ENCODE measurements at places on chromosomes 13 and 19.
A peak's percentile ranks its signal among the peaks of the same experiment; 100 is the strongest.

- no peak for DNase-seq
Observed at GRCh38 chr13:34502011-34502410, 440.1 kb upstream of the NBEA start.

GRCh38 chr19:39365531-39365930, 23.3 kb downstream of the SAMD4B start:
- DNase-seq = no peak

DNA sequence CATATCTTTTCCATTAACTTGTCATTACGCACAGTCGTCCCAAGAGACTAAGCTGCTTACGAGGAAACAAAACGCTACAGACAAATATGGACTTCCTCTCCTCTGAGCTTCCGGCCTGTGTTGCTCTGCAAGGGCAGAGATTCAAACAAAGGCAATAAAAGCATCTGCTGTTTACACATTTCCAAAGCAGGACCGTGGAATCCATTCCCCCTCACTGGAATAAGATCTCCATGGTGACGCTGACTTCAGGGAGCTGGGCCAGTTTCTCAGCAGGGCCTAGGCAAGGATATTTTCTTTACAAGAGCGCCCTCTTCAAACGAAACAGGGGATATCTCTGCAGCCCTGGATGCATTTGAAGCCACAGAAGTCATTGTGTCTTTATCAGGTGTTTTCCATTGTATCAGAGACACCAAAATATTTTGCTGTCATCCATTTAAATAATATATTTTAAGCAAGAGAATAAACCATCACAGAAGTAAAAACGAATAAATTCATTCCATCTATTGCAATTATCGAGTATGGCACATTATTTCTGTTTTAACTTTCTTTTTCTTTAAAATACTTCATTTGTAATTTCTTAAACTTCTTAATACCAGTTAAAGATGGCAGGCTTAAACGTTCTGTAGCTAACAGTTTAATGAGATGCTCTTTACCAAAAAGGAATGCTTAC, 177.5 kb downstream of the DCLK1 start:
- DNase-seq = peak; percentile 90

- DNase-seq = no peak
Observed at GRCh38 chr19:45574526-45574925, 10.1 kb downstream of the OPA3 start.

DNA sequence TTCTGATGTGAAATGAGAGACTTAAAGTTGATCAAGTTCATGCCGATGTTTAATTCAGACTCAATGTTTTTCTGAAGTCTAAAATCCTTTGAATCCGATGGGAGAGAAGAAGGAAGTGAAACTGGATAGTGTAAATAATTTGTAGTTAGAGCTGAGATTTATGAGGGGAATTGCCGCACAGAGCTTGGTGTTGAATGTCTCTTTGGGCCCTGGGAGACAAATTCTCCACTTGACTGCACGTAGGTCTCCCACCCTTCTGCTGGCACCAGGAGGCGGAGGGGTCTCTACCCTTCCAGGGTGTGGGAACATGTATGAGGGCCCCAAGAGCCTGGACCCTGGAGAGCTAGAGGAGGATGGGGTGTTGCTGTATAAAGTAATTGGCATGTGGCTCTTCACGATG, 140.8 kb upstream of the SERP2 start:
- DNase-seq = no peak

GRCh38 chr19:42286349-42287016, 15.4 kb upstream of the PRR19 start:
- DNase-seq = no peak

DNA sequence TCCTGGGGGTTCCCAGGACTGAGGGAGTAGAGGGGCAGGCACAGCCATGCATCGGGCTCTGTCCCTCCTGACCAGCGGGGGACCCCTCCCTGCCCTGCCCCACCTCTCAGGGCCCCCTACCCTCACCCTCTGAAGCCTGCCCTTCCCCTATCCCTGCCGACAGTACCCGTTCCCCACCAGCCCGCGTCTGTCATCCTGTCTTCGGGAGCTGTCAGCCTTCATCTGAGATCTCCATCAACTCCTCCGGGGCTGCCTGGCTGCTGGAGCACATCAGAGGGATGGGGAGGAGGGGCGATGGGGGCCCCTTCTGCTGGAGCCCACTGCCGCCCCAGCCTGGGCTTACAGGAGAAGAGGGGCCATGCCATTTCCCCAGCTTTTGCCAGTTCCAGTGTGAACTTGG, 6.2 kb upstream of the SHD start:
- DNase-seq = no peak

DNA sequence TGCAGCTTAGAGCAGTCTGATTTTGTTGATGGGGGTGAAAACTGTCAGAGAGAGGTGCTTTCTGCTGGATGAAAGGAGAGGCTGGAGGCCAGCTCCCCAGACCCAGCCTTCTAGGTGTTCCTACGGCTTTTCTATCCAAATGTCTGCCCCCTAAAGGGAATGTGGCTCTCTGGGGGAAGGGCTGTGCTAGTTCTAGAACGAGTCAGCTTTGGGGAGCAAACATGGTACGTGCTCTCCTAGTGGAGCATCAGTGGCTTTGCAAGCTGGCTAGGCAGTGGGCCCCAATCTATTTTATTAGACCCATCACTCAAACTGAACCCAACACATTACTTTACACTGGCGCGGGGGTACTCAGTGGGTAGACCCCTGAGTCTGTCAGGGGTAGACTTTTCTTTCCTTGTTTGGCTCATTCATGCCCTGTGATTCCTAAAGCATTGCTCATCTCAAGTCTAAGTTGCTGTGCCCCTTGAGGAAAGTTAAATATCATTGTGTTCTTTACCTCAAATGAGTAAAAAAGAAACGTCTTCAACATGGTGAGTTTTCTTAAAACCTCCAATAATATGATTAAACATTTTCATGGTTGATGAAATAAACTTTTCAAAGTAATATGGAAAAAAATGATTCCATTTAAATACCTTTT, 254.9 kb downstream of the DLEU7 start:
- DNase-seq = no peak

- no peak for DNase-seq
Observed at GRCh38 chr13:67742478-67742877, 512.3 kb upstream of the PCDH9 start.

GRCh38 chr19:1307320-1307719, 21.6 kb downstream of the EFNA2 start:
- DNase-seq = no peak

DNA sequence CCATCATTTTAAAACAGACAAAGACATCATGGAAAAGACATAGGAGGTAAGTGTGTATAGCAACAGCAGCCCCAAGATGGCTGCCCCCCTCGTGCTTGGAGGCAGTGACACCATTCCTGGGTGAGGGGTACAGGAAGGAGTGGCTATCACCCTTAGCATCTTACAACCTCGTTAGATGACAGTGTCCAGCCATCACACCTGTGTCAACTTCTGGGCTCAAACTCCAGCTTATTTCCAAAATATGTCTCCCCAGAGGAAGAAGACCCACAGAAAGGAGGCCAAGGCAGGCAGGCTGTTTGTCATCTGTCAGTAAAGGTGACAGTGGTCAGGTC, 27.5 kb downstream of the EPS15L1 start:
- no peak for DNase-seq

DNA sequence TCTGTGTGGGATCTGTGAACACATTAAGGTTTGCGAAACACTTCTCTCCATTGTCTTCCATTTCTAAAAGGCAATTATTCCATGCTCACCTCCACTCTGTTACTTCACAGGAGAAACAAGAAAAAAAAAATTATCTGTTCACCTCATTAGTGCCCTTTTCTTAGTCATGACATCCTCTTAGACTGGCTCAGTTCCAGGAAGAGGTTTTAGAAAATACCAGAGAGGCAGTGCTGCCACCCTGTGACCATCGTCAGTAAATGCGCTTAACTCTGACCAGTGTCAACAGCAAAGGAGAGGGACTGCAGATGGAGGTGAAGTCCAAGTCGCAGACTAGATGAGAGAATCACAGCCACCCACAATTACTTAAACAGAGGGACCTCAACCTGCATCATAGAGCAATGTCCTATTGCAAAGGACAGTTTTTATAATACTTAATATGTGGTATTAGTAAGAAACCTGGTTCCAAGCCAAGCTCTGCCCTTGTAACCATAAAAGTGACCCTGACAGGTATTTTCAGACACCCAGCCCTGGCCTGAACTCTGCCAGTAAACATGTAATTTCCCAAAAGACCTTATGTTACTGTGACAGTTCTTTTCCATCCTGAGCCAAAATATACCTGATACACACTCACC, 19.4 kb downstream of the CEACAM21 start:
- peak; percentile 43 for DNase-seq

GRCh38 chr13:66659701-66660467, 570.3 kb downstream of the PCDH9 start:
- no peak for DNase-seq

GRCh38 chr19:2627319-2627829, 75.1 kb downstream of the GNG7 start:
- no peak for DNase-seq

GRCh38 chr19:17282488-17283125, 906 bp downstream of the ANKLE1 start:
- peak; percentile 89 for DNase-seq

- no peak for DNase-seq
Observed at GRCh38 chr19:19098703-19099632, 35.2 kb downstream of the SLC25A42 start.

GRCh38 chr13:25171517-25172302, at the start of gene AMER2:
Gene AMER2 (minus strand): TSS chr13:25172288. CDS start chr13:25171619, 669 bp downstream.
- DNase-seq = peak; percentile 71

DNA sequence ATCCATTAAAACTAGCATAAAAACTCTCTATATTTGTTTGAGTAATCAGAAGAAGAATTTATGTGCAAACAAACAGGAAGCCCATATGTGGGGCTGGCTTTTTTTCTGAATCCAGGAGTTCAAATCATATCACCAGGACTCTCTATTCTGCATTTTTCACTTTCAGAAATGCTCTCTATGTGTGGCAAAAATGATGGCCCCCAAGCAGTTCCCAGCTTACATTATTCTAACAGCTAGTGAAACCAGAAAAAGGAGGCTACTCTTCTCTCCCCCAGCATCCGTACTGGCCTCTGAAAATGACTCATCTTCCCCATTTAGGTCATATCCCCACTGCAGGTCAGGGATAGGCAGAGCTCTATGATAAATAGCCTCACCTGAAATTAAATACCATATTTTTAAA, 20.4 kb downstream of the RBM26 start:
- no peak for DNase-seq

DNA sequence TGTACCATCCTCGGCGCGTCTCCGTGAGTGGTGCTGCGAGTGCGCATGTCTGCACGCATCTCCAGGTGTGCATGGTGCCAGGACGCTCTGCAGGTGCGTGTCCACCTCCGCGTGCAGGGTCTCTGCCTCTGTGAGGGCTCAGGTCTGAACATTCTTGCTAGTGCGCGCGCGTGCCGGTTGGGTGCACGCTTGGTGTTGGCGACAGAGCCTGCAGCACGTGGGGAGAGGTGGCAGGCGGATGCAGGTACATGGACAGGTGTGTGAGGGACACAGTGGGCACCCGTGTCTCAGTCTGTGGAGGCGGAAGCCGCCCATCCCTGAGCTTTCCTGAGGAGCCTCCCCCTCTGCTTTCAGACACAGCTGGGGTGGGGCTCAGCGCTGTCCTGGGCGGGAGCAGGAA, 4.9 kb upstream of the OR10H2 start:
- DNase-seq = no peak

GRCh38 chr13:78657699-78658629, 991 bp downstream of the OBI1 start:
- DNase-seq = no peak

DNA sequence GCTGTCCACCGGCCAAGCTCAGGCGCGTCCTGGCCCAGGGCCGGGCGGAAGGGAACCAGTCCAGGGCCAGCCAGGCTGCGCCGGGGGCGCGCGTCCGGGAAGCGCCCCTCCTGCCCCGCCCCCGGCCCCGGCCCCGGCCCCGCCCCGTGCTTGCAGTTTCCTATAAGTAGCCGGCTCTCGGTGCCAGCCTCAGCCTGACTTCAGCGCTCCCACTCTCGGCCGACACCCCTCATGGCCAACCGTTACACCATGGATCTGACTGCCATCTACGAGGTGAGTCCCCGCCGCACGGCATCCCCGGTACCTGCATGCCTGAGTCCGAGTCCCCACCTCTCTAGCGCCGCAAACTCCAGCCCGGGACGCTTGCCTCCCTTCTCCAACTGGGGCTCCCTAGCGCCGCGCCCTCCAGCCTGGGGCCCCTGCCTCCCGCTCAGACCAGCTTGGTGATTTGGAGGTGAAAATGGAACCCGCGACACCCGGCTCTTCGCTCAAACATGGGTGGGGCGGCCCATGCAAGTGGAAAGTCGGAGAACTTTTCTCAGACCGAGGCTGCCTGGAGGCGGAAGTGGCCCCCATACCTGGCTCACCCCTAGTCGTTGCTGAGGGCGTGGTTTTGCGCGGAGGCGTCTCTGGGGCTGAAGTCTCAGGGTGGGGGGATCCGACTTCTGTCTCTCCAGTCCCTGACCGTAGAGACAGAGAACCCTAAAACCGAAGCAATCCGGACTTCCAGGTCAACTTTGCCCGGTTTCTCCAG, at the start of gene ZFP36:
TSS of gene ZFP36 (plus strand) at position 192 of the 754 bp plus-strand sequence. CDS start at position 250, 58 bp downstream.
- peak; percentile 96 for DNase-seq

GRCh38 chr19:22472180-22472637, 50.1 kb upstream of the ZNF98 start:
- no peak for DNase-seq

GRCh38 chr13:97198753-97199152, 23.4 kb upstream of the MBNL2 start:
- no peak for DNase-seq

DNA sequence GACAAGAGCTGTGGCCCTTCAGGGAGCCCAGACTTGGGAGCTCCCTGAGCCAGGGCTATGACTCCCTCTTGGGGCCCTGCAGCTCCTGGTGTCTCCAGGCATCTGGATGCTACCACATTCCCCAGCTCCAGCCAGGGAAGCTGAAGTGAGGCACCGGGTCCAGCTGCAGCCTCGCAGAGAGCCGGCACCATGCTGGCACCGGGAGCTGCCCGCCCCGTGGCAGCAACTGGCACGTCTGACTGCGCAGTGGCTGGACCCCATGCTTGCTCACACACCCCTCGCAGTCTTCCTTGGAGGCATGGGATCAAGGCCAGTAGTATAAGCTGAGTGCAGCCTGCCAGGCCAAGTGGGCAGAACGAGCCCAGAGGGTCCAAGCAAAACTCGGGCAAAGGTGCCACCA, 7.4 kb downstream of the IGFL4 start:
- no peak for DNase-seq

Data from right forelimb (tissue), 1 donor.